ENCODE measurements at places on chromosomes 11 and 22.

GRCh38 chr11:27060816-27061460 is 20.3 kb downstream of the BBOX1 start:
- no peak for DNase-seq

GRCh38 chr11:31689559-31689958 is 121.6 kb downstream of the PAX6 start:
- no peak for DNase-seq

GRCh38 chr11:18315893-18316292 is 6.0 kb downstream of the HPS5 start:
- no peak for DNase-seq

DNA sequence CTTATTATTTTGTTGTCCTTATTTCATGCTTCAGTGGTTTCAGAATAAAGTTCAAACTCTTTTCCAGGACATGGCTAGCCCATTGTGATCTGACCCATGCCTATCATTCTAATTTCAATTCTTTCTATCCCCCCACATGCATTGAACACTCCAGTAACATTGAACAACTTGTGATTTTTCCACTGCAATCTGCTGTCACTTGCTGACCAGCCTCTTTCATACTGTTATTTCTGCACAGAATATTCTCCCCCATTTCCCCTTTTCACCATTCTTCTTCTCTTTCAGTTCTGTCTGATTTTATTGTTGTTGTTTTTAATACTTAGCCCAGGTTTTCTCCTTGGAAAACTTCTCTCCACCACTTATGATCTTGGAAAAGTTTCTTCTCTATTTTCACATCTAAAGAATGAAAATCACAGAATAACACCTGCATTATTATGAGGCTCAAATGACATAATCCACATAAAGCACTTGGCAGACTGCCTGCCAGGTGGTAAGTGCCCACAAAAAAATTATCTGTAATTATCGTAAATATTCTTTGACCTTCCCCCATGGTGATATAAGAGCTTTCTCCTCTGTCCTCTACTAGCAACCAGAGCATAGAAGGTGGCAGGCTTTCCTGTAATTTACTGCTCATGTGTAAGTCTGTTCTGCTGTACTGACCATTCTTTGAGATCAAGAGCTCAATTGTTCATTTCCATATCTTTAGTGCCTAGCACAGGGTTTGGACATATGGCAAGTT is 51.9 kb upstream of the EED start:
- no peak for DNase-seq

GRCh38 chr22:37708580-37709444 is 12.0 kb downstream of the TRIOBP start:
- no peak for DNase-seq

DNA sequence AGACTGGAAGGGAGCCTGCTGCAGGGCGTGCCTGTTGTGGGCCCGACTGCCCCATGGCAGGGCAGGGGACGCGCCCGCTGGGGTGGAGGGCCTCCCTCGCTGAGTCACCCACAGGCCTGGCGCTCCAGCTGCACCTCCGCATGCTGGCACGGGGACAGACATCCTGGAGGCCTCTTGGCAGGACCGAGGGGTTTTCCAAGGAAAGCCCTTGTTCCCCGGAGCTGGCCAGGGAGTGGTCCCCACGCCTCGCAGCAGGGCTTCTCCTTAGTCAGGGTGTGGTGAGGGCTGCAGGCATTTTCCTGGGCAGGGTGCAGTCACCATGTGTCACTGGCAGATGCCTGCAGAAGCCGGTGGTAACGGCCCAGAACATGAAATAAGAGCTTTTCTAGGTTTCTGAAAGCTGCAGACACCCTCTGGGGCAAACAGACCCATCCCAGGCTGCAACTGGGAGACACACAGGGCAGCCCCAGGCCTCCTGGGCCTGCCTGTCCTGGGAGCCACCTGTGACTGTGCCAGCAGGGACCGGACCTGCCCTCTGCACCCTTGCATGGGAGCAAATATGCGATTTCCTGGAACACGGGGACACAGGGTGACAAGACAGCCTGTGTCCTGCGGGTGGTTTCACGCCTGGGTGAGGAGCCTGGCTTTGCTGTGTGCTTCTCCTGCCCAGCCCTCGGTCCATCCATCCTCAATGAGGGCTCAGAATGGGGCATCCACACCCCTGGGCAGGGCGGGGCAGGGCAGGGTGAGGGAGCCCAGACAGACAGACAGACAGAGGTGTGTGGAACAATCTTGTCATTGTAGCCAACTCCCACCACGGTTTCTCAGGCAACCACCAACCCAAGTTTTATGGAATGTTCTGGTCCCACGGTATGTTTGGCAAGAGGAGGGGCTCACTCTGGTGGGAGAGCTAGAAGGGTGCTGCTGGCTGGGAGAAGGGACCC is 43.2 kb upstream of the FADD start:
- no peak for DNase-seq

- DNase-seq, result no peak
Measured at GRCh38 chr22:49793296-49793695, 34.4 kb downstream of the BRD1 start.

DNA sequence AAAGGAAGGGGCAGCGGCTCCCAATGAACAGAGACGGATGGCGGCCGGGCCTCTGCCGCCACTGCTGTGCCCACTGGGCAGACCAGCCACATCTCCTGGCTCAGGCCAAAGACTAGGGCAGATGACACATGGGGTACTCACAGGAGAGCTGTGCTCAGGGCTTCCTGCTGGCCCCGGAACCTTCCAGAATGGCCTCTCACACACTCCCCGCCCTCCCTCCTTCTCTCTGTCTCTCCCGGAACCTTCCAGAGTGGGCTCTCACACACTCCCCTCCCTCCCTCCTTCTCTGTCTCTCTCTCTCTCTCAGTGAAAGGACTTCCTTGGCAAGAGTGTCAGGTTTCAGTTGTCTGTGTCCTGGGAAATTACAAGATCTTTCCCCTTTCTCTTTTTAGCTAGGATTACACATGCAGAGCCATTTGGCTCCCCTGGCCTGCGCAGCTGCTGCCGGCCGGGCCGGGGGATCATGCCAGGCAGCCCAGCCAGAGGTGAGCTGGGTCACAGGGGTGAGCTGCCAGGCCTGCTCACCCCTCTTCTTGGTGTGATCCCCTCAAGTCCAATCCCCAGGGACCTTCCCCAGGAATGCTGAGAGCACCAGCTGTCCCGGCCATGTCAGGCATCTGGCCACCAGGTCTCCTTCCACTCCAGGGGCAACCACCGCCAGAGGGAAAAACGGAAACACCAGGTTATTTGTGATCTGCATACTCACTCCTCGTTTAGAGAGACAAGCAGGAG is 45.3 kb upstream of the ADA2 start:
- DNase-seq, result peak; percentile 65

DNA sequence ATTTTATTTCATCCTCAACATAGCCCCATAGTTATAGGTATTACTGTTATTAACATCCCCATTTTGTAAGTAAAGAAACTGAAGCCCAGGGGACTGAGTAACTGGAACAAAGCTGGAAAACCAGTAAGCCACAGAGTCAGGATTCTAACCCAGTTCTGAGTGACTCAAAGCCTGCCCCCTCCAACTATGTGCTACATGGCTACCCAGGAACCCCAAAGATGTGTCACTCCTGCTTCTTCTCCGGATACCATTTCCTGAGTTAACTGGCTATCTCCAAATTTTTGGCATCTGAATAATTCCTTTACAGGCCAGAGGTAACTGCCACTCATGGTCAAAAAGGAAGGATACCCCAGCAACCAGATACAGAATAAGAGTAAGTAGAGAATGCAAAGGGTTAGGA is 43.6 kb downstream of the TENM4 start:
- no peak for DNase-seq

- no peak for DNase-seq
Measured at GRCh38 chr11:67393990-67394389, 2.2 kb downstream of the RAD9A start.

GRCh38 chr11:1896468-1896867 is 4.8 kb upstream of the PRR33 start:
- DNase-seq, result no peak

DNA sequence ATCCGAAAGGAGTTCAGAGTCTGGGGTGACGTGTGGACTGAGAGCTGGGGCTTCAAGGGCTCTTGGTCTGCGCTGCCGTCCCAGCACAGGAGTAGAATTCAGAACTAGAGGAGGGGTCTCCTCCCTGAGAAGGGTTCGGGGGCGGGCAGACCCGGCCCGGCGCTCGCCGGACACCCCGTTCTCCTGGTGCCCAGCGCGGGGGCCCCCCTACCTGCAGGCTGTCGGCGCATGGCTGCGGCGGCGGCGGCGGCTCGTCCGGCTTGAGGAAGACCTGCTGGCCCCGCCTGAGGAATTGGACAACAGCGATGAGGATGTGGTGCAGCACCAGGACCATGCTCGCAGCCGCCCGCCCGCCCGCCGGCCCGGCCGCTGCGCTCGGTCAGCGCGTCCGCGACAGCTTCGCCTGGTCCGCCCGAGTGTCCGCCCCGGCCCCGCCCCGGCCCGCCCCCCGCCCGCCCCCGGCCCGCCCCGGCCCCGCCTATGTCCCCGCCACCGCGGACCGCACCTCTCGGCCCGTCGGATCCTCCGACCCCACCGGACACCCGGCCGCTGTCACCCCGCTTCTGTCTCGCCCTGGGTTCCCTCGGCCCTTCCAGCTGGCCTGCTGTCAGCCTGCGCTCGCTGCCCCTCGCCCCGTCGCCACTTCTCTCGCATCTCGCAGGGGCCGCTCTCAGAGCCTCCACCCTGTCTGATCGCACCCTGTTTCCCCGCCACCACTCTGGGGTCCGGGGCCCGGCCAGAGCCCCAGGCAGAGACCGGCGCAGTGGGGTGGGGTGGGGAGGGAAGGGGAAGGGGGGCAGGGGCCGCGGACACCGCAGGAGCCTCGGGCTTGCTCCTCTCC is 32.0 kb downstream of the PDE2A start:
- DNase-seq, result peak; percentile 59

- no peak for DNase-seq
Measured at GRCh38 chr22:43198126-43198525, 11.2 kb upstream of the TTLL12 start.

GRCh38 chr11:116037861-116038260 is 533.6 kb upstream of the CADM1 start:
- DNase-seq, result no peak

DNA sequence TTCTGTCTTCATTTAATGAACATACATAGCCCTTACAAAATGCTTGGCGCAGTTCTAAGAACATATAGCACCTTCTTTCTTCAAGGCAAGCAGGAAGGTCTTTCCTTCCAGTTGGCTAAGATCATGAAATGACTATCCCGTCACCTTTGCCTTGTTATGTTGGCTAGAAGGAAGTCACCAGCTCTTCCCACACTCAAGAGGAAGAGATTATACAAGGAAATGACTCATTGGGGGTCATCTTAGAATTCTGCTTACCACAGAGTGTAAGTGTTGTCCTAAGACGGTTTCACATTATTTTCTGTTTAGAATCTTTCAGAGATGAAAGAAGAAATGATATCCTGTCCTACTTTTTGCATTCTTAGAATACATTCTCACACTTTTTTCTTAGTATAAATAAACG is 808.0 kb upstream of the LUZP2 start:
- no peak for DNase-seq

- DNase-seq, result no peak
Measured at GRCh38 chr11:30316237-30316636, 6.7 kb upstream of the ARL14EP start.

DNA sequence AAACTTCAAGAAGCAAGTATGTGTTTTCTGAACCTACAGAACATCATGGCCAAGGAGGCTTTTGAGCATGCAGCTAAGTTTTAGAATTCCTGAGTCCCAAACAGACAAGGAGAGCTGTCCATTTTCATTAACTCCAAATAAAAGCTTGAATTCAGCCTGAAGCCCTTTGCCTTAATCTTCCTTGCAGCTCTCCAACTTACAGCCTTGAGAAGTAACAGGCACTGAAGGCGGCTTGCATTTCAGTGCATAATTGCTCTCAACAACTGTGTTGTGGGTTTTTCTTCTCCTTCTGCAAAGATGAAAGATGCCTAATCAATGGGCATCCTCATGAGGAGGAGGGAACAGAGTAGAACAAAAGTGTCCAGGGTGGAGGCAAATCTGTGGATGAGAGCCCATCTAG is 286.0 kb downstream of the FAT3 start:
- DNase-seq, result no peak

DNA sequence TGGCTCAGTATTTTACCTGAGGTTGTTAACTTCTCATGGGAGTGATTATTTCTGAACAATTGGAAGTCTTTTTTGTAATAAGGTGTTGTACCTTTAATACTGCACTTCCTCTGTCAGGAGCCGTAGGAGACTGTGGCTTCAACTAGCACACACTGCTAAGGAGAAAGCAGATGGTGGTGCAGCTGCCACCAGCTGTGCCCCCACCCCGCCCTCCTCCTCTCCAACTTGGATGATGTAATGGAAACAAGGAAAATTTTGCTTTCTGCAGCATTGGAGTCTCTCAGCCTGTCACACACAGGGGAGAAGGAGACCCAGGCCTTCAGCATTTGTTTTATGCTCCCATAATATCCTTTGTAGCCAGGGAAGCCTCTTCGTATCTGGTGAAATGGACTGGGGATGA is 91.2 kb downstream of the TEAD1 start:
- no peak for DNase-seq

DNA sequence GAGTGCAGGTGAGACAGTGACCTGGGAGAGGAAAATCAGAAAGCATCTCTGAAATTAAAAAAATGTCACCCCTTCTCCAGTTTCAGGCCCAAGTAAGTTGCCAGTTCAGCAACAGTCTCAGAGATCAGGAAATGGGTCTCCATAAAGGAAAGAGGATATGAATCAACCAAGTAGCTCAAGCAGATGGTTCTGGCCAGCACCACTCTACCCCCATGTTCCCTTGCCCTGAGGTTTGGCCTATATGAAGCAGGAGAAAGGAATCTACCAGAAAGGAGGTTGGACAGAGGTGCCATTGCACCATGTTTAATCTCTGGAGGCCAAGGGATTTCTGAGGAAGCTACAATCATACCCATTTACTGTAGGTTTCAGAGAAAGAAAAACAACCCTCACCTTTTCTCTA is 7.7 kb downstream of the FZD4 start:
- DNase-seq, result no peak

DNA sequence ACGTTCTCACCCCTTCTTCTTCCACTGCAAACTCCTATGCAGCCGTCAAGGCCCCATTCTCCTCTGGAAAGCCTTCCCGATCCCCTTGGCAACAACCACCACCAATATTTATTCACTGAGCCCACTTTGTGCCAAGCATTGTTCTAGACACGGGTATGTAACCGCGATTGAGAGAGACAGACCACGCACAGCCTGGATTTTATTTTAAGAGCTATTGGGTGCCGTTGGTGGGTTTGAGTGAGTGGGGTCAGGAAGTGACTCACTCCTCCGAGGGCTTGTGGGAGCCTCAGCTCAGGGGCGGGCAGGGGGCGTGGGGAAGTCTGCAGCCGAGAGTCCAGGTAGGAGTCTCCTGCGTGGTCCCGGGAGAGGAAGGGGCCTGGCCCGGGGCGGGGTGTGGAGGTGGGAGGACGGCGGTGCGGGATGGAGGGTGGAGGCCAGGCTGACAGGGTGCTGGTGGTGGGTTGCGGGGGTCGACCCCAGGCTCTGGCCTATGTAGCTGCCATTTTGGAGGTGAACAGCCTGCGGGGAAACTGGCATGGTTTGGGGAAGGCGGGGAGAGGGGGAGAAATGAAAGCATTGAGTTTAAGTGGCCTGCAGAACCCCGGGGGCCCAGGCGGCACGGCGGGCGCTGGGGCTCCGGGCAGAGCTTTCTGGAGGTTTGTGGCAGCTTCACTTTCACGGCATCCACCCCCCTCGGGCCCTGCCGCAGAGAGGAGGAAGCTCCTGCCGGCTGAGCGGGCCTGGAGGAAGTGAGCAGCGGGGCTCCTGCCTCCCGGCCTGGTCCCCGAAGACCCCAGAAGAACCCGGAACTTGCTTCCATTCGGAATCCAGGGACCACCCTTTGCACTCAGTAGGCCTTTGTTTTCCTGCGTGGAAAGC is 547 bp downstream of the PARVG start:
- no peak for DNase-seq

GRCh38 chr22:36341640-36342041 is 46.1 kb downstream of the MYH9 start:
- no peak for DNase-seq

- no peak for DNase-seq
Measured at GRCh38 chr22:26887456-26887855, 230.1 kb downstream of the MIAT start.
